ENCODE measurements at places on chromosomes 11 and 22.

GRCh38 chr11:8094656-8095055 lies 13.6 kb downstream of the TUB start:
- DNase-seq, result no peak

DNA sequence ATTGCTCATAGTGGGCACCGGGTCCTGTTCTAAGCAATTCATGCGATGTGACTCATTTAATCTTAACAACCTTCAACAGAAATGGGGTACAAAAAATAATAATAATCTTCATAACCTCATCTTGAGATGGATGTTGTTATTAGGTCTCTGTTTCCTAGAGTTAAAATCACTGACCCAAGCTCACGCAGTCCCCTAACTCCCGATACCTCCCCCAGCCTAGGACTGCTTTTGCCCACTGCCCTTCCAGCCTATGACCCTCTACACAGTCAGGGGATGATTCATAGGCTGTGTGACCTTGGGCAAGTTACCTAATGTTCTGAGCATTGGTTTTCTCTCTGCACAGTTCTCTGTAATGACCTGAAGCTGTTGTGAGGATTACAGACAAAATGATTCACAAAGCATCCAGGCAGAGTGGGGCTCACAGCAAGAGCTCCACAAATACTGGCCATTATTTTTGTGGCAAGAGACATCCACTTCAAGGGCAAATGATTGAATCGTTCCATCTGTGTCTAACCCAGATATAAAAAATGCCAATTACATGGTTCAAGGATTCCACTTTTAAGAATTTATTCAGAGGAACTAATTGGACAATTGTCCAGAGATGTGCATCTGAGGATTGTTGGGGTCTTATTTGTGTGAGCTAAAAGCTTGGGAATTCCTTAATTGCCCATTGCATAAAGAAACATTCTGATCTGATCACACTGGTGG lies 20.0 kb downstream of the MTFP1 start:
- DNase-seq, result no peak

GRCh38 chr11:68661697-68662603 lies 22.4 kb upstream of the GAL start:
- DNase-seq, result no peak

DNA sequence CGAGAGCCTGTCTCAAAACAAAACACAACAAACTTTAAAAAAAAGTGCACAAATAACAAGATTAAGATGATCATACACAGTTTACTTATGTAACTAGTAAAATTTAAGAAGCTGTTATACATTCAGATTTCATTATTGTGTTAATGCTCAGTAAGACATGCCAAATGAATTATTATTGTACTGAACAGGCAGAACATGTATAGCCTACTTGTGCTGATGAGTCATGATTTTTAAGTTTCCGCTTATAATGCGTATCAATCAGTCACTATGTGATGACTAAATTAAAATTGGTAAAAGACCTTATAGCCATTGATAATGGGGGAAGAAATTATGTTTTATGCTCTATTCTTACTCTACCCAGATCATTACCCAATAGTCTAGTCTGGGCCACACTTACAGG lies 20.5 kb upstream of the EXPH5 start:
- DNase-seq, result no peak

DNA sequence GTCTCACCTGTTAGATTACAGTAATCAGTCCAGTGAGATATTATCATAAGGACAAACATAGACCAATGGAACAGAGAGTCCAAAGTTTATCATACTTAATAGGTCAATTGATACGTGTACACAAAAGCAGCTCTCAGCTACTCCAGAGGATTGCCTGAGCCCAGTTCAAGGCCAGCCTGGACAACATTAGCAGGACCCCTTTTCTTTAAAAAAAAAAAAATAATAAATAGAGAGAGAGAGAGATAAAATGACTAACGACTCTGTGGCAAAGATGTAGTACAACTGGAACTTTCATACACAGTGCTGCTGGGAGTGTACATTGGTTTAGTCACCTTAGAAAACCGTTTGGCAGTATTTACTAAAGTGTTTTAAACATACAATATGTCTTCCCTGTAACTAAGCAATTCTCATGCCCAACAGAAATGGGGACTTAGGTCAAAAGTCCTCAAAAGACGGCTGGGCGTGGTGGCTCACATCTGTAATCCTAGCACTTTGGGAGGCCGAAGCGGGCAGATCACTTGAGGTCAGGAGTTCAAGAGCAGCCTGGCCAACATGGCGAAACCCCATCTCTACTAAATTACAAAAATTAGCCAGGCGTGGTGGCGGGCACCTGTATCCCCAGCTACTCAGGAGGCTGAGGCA lies 10.6 kb downstream of the SNX32 start:
- DNase-seq, result no peak

DNA sequence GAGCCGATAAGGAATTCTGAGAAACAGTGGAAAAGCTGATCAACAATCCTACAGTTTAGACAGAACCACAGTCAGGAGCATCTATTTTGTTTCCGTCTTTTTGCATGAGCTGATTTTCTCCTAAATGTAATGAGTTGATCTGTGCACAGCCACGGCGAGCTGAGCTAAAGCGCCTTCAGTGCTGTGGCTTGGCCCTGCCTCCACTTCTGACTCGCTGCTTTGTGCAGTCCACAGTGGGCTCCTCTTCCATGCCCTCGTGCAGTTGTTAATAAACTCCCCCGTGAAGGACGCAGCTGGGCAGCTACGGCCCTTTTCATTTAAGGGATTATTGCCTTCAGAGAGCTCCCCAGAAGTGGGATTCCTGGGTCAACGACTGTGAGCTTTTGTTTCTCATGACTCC lies 39.4 kb downstream of the SCUBE1 start:
- no peak for DNase-seq

GRCh38 chr22:38135133-38135706 lies 24.7 kb upstream of the BAIAP2L2 start:
- peak; percentile 11 for DNase-seq

DNA sequence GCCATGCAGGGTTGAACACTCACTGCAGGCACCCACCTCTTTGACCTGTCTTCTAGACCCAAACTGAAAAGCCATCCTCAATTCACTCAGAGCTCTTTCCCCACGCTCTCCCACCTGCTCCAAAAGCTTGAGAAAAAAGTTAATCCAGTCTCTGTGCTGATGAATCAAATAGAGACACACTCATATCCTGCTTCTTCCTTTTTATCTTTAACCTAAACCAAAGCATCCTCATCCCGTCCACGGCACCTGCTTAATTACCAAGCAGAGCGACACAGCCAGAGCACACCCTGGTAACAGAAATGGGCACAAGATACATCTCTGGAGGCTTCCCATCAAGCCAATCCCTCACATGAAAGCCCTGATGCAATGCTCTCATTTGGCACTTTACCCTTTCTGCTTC lies 102.6 kb downstream of the PLEKHA7 start:
- DNase-seq, result no peak

DNA sequence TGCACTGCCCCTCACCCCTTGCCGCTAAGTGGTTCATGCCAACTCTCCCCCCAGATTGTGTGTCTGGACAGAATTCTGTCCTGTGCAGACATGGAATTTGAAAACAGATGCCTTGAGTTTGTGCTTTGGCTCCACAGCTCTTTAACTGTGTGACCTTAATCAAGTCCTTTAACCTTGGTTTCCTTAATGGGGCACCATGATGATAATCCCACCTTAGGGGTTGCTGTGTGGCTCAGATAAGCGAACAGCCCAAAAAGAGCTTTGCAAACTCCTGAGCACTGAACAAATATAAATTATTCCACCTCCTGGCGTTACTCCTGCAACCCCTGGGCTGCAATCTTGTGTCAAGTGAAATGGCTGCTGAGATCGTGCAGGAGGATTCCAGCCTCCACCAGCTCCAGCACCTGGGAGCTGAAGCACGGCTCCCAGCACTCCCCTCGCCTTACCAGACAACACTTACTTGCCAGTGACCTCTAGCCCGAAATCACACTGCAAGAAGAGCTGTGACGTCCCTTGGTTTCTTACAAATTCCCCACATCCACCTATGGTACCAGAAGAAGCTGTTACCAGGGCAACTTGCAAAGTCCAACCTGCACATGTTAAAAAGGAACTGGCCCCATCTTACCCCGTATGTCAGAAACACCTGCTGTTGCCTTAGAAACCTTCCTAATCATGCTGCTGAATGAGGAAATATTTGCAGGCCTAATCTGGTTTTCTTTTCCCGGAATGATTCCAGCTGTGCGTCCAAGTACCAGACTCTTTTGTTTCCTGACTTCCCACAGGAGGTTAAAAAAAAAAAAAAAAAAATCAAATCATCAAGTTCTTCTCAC lies 13.2 kb downstream of the VPS37C start:
- DNase-seq, result no peak

GRCh38 chr11:119615003-119615881 lies 113.8 kb downstream of the NECTIN1 start:
- no peak for DNase-seq

DNA sequence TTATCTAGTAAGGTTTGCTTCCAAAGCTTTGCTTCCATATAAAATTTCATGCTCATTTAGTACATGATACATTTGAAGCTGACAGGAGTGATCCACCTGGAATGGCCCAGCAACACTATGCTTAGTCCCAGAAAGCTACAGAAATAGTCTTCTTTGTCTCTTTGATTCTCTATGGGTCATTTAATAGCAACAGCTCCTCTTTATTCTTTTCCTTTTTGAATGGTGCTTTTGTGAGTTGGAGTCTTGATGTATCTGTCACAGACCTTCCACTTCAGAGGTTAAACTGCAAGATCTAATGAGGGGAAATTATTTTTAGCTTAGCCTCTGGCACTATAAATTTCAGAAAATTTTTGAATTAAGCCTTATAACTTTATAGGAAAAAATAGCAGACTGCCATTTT lies 509.5 kb downstream of the KCNA4 start:
- no peak for DNase-seq

- DNase-seq, result no peak
These were observed 36.1 kb downstream of the CDON start for GRCh38 chr11:126026579-126026978.

- peak; percentile 19 for DNase-seq
These were observed at the start of gene PRRG4 for GRCh38 chr11:32829680-32830412. PRRG4 (plus strand) TSS chr11:32829927; CDS start chr11:32830530, 603 bp downstream.

GRCh38 chr11:133243832-133244231 lies 288.5 kb downstream of the OPCML start:
- no peak for DNase-seq

DNA sequence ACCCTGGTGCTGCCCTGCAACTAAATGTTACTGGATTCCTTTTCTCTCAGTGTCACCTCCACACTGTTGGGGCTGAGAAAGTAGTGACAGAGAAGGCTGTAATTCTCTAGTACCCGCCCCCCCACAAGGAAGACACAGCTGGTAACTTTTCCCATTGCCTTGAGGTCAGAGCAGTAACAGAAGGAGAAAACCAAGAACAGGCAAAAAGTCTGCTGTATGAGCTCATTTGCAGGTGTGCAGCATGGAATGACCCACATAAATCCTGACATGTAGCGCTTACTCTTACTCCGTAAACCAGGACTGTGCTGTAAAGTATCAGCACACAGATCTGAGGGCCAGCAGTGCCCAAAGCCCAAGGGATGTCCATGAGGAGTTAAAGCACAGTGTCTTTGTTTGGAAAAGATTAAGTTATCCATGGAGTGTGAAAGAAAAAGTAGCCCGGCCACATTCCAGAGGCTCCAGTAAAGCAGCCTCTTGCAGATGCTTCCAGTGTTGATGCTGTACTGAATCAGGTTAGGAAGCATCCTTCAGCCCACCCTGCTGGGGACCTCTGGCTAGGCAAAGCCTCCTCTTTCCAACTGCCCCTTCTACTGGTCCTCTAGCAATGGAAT lies 120.7 kb downstream of the PLEKHA7 start:
- no peak for DNase-seq

- no peak for DNase-seq
These were observed 16.8 kb downstream of the TTLL12 start for GRCh38 chr22:43170131-43170480.

DNA sequence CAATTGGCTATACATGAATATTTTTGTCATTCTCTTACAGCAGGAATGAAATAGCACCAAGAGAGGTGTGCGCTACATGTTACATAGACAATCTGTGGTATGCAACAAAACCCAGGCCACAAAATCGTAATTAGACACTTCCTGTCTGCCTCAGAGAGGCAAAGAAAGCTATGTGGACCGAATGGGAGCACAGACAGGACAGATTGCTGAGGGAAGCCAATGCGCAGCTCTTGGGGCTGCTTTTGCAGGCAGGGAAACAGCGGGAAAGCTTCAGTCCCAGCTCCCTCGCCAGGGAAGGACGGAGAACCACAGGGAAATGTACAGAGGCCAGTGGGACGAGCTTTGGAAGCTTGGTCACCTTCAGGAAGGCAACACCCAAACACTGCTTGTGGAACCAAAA lies 40.9 kb downstream of the SERPINH1 start:
- no peak for DNase-seq

DNA sequence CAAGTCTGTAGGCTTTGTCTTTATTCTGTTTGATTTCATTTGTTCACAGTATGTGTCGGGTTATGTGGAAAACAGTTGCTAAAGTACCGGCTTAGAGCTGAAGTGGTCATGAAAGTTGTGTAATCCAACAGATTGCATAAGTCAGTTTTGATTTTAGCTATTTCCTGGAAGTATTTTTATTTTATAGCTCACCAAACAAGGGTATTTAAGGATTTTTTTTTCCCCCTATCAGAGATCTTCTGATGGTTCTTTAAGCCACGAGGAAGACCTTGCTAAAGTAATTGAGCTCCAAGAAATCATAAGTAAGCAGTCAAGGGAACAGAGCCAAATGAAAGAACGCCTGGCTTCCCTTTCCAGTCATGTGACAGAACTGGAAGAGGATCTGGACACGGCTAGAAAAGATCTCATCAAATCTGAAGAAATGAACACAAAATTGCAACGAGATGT lies 55.9 kb downstream of the PPFIA1 start:
- DNase-seq, result peak; percentile 75

- DNase-seq, result no peak
These were observed 4.3 kb upstream of the OR5B12 start for GRCh38 chr11:58446294-58446693.

DNA sequence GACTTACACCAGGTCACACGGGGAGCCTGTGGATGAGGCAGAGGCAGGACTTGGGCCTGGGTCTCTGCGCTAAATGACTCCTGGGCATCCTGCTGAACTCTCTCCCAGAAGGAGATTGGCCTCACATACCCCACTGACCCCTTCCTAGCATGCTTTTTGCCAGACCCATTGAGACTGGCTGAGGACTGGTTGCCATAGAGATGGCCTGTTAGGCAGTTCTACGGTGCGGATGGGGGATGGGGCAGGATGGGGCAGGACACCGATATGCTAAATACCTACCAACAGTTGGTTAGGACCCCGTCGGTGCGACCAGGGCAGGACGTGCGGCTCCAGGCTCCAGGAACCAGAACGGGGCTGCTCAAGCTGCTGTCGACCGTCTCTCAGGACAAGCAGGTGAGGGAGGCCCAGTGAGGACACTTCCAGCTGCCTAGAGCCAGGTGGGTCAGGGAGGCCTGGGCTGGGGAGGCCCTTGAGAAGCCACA lies at the start of gene TSGA10IP:
TSS of gene TSGA10IP (plus strand) at position 51 of the 482 bp plus-strand sequence. CDS start at position 247, 196 bp downstream.
- no peak for DNase-seq

DNA sequence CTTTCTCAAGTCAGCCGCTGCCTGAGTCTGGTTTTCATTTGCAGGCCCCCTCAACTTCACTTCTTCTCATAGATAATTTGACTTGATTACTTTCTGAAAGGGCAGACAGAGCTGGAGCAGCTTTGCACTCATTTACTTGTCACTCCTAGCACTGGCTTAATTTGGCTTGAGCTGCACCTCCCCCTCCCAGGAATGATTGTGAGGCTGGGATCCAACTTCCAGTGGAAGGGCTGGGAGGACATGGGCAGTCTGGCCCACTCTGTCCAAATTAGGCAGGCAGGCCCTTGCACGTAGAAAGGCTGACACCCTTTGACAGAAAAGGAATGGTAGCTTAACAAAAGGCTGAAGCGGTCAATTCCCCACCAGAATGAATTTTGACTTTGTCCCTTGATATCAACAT lies 453.9 kb downstream of the ETS1 start:
- no peak for DNase-seq

- no peak for DNase-seq
These were observed 1378.0 kb downstream of the BRD1 start for GRCh38 chr22:48449466-48450187.
